Activated naive CD4-positive, alpha-beta T cell treated with Interleukin-2 at 50 U/mL for 16 hours (primary cell): ENCODE measurements at places on chromosomes 3 and 15.

GRCh38 chr3:46981932-46982471 lies 2.5 kb downstream of the NBEAL2 start:
- DNase-seq = no peak

GRCh38 chr15:33547876-33548275 lies 237.1 kb downstream of the RYR3 start:
- DNase-seq = no peak

GRCh38 chr3:13513051-13513912 lies 33.2 kb downstream of the HDAC11 start:
- DNase-seq = no peak

GRCh38 chr15:31024979-31025378 lies 33.6 kb upstream of the MTMR10 start:
- DNase-seq = no peak

DNA sequence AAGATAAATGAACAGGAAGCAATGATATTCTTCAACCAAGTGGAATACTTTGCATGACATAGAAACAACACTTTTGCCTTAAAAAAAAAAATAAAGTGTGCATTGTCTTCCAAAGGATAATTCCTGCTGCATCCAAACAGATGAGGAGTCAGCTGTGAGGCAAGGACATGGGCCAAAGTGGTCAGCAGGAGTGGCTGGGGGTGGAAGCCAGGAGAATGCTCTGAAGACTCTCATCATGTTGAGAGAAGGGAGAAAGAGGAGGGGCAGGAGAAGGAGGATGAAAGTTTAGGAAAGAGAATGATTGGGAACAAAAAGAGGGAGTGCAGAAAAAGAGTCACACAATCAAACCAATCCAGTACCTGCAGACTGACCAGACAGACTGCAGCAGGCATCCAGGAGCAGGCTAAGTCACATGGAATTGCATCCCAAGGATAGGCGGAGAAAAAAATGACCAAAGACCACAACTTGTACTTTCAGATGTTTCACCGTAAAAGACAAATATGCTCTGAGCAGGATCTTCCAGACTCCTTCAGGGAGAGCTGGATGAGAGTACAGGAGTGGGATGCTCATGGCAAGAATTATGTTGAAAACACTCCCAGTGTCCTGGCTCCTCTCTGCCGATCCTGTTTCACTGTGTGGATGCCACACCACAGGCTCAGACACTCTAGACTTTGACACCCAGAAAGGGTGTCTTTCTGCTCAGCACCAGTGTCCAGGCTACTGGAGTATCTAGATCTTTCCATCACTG lies 11.9 kb downstream of the ABI3BP start:
- no peak for DNase-seq

GRCh38 chr15:78445875-78446274 lies 7.9 kb downstream of the IREB2 start:
- no peak for DNase-seq

DNA sequence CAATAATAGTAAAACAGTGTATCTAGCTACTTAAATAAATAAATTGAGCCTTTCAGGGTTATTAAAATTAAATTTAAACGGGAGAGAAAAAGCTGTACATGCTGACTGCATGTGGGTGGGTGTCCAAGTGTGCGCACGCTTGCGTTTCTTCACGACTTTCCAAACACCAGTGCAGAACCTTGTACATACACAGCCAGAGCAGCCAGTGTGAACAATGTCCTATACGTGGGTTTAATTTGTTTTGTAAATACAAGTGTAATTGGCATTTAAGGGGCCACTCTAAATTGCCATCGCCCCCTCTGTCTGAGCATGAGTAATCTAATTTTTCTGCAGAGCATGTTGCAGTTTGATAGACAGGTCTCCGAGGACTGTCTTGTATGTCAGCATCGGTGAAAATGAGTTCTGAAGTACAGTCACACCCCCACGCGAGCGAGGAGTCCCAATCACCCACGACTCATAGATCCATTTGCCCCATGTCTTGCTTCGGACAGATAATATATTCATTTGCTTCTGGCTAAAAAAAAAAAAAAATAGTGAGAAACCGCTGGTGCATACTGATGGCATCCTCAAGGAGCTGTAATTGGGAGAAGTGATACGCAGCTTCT lies 121.8 kb upstream of the ARRDC4 start:
- DNase-seq = no peak

DNA sequence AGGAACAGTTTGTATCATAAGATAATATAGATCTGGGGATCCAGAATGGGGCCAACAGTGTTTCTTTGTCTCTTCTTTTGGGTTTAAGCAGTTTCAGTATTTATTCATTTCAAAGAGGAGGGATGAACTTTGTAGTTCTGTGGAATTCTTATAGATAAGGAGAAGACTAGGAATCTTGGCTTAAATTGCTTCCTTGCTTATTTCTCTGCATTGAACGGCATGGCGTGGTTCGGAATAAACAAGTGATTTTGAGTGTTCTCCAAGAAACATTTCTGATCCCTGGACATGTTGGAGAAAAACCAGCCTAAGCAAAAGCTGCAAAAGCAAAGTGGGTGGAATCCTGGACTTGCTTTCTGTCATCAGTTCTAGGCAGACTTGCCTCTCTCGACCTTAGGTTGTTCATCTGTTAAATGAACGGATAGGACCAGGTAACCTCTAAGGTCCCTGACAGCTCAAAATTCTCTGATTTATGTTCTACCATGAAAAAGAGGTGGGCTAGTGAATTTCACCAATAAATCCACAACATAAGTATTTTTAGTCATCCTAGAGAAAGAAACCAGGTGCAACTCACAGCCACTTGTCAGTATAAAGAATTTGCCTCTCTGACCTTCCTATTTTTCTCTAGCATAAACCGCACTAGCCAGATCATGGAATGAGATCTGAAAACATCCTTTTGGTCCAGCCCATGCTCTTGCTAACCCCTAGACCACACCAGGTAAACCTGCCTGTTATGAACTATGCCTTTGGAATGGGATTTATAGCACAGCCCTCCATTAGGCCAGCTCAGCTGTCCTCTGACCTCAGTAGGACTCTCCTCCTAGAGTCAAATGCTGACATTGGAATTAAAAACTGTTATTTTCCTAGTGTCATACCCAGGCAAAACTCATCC lies 78.8 kb downstream of the CLDN11 start:
- no peak for DNase-seq

DNA sequence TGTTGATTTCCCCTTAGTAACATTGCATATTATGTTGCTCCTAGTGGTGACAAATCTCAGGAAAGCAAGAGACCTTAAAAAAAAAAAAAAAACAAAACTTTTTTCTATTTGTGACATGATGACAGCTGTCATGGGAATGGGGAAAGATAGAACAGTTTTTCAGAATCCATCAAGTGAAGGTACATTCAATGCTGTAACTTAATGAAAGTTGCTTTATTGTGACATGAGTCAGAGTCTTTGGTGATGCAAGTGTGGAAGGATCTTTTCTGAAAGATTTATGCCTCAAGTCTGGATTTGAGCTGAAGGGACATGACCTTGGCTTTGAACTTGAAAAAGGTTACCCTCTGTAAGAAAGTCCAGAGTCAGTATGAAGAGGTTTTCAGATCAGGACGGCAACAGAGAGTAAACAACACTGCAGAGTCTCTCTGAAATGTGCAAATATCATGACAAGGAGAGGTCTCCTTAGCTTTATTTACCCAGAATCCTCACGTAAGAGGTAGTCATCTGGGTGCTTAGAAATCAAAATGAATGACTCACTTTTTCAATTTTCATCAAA lies 424.7 kb downstream of the CNTN4 start:
- no peak for DNase-seq

DNA sequence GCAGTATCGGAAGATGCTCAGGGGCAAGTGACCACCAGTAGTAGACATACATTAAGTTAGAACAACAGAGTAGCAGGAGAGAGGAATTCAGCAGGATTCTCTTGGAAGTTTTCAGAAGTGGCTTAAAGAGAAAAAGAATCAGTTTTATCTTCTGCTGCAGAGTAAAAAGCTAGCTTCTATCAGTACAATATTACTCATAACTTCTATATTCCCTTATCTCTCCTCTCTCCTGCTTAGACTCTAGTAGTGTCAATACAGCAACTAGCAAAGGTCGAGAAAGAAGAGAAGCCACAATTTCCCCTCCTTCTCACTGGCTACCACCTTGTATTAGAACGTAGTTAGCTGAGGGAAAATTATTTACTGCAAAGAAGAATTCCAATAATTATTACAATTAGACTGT lies 539.7 kb downstream of the DIPK2A start:
- DNase-seq = no peak

DNA sequence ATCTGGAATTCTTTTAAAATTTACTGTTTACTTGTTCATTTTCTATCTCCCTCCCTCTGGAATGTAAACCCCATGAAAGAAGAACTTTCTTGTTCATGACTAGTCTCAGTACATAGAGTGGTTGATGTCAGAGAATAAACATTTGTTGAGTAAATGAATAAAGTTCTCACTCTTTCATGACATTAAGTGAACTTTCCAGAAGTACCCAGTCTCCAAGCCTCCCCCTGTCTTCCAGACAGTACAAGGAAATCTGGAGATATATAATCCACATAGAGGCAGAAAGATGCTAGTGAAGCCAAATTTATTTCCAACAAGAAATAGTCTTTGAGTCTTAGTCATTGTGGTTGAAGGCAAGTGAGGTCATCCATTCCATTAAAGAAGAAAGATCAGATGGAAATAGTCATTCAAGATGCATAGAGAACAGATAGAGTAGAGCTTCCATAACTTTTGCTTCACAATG lies 71.5 kb upstream of the GALNT15 start:
- no peak for DNase-seq

DNA sequence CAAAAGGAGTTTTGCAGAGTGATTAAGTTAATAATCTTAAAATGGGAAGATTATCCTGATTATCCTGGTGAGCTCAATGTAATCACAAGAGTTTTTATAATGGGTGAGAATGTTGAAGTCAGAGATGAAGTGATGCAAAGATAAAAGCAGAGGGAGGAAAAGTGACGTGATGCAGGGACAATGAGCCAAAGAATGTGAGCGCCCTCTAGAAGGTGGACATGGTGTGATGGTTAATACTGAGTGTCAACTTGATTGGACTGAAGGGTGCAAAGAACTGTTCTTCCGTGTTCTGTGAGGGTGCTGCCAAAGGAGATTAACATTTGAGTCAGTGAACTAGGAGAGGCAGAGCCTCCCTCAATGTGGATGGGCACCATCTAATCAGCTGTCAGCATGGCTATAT lies 569.6 kb upstream of the AGTR1 start:
- no peak for DNase-seq

GRCh38 chr3:126270145-126270811 lies 86.9 kb downstream of the KLF15 start:
- DNase-seq = no peak

GRCh38 chr15:96896766-96897165 lies 566.3 kb downstream of the NR2F2 start:
- DNase-seq = no peak

DNA sequence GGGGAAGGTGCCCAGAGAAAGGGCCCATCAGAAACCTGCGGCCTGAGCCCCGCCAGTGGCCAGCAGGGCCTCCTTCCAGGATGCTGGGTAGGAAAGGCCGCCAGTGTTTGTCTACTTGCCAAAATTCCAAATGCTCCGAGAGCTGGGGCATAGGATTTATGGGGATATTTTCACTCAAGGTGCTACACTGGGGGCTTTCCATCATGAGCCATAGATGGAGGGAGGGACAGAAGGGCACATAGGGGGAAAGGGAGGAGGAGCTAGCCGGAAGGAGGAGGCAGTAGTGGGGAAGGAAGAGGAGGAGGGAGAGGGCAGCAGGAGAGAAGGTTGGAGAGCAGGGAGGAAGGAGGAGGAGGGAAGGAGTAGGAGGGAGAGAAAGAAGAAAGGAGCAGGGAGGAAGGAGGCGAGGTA lies 494.7 kb upstream of the PROK2 start:
- no peak for DNase-seq

DNA sequence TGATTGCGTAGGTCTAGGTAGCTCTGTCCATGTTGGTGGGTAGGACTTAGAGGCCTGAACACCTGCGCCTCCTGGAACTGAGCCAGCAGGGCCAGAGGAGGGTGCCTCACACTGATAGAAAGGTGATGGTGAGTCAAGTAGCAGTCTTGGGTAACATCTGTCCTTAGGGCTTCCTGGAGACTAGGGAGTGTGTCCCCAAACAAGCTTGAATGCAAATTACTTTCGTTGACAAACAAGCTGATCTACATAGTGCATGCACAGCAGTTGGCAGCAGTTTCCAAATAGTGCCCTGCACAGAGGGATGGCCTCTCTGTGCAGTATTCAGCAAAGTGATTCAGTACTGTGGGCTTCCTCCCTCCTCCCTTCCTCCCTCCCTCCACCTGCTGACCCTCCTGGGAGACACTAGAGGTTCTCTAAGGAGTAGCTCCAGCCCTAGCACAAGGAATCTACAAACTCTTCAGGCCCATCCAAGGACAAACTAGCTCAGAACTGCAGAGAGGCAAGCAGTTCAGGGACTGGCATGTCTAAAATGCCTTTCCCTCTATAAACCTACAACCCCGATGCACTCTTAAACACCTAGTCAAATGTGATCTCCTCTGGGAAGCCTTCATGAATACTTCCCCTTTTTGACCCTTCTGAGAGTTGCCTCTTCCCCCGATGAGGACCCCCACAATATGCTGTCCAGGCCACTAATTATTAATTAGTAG lies 61.0 kb downstream of the TLE3 start:
- no peak for DNase-seq

DNA sequence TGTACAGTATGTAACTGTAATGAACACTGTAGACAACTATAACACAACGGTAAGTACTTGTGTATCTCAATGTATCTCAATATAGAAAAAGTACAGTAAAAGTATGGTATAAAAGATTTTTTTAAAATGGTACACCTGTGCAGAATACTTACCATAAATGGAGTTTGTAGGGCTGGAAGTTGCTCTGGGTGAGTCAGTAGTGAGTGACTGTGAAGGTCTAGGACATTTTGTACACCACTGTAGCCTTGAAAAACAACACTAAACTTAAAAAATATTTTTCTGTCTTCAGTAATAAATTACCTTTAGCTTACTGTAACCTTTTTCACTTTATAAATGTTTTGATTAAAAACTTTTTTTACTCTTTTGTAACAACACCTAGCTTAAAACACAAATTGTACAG lies 142.9 kb downstream of the ATG7 start:
- no peak for DNase-seq

DNA sequence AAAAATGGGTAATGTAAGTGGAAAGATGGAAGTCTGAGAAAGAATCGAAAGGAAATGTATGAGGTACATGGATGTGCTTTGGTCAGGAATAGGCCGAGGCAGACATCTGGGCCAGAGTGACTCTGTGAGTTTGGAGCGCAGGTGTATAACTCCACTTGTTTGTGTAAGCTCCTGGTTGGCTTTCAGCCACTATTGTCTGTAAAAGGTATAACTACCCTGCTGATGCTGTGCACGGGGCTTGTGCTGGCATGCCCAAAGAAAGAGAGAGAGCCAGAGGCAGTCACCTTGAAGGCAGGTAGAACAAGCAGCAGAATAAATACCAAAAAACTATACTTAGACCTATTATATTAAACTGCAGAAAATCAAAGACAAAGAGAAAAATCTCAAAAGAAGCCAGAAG lies 32.7 kb upstream of the CD96 start:
- no peak for DNase-seq

DNA sequence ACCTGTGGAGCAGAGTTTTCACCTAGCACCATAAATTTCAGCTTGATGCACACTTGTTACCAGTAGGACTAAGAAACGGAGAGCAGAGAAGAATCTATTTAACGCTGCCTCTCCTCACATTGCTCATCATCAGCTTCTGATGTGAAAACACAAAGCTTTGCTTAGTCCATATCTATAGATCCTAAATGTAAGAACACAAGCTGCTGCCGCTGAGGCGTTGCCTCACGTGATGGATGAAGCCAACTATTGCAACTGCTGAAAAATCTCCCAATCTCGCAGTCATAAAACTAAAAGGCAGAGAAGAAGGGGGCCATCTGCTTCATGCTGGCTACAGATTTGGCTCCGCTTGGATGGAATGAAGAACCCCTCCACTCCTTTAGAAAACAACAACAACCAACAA lies 42.7 kb downstream of the CADPS start:
- DNase-seq = no peak
